ENCODE measurements at places on chromosomes 16 and 17.

DNA sequence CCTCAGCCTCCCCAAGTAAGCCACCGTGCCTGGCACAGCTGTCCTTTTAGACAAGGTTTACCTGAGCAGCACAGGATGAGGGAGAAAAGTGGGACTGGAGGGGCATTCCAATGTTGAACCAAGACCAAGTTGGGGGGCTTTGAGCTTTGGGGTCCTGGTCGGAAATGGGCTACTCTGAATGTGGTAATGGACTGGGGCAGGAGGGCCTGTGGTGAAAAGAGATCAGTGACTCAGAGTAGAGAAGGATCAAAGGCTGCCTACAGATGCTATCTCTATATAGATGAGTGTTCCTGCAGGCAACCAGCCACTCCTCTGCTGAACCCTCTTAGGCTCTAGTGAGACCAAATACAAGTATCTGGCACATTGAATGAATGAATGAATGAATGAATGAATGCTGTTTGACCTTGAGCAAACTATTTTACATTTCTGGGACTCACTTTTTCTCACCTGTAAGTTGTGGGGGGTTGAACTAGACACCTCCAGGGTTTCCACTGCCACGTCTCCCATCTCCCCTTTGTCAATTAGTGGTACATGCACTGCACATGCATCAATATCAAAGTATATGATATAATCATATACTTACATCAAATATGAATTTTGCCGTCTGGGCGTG, 26.3 kb upstream of the ETV4 start:
- no peak for DNase-seq

DNA sequence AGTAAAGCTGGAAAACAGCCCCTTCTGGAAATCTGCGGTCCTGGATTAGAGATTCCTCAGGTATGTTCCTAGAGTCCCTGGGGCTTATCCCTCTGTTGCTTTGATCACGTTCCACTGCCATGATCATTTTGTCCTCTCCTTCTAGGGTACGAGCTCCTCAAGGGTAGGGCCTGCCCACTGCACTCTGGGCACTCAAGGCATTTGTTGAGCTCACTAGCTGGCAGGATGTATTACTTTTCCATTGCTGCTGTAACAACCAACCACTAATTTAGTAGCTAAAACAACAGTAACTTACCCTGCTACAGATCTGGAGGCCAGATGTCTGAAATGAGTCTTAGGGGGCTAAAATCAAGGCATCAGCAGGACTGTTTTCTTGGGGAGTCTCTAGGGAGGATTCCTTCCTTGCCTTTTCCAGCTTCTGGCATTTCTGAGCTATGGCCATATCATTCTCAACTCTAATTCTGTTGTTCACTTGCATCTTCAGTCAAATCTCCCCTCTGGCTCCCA, 65.7 kb downstream of the ARSG start:
- no peak for DNase-seq

DNA sequence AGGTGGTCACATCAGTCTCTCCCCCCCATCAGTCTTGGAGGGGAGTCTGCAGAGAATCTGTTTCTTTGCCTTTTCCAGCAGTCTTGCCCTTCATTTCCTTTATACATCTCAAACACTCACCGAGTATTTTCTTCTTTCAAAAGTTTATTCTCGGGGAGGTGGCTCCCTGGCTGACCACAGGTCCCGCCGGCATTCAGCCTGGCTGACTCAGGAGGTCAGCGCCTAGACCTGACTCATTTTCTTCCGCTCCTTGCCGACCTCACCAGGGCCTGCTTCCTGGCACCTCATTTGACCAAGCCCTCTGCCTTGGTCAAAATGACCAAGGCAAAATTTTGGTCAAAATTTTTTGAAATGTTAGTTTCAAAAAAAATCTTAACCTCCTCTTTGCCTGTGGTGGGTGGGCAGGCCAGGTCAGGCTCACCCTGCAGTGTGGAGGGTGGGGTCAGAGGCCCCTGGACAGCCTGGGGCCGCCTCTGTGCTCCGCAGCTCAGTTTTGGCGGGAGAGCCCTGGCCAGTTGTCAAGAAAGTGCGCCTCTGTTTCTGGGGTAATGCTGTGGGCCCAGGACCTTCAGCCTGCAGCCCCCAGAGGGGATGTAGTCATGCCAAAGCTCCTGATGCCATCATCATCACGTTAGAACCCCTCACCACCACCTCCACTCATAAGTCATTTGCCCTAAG, 165.6 kb downstream of the SPECC1 start:
- no peak for DNase-seq

GRCh38 chr16:68445458-68445857, 2.9 kb downstream of the SMPD3 start:
- DNase-seq, result no peak

- no peak for DNase-seq
Observed at GRCh38 chr16:88953003-88953690, 23.9 kb downstream of the CBFA2T3 start.

- no peak for DNase-seq
Observed at GRCh38 chr17:73838815-73839214, 194.6 kb upstream of the SDK2 start.

DNA sequence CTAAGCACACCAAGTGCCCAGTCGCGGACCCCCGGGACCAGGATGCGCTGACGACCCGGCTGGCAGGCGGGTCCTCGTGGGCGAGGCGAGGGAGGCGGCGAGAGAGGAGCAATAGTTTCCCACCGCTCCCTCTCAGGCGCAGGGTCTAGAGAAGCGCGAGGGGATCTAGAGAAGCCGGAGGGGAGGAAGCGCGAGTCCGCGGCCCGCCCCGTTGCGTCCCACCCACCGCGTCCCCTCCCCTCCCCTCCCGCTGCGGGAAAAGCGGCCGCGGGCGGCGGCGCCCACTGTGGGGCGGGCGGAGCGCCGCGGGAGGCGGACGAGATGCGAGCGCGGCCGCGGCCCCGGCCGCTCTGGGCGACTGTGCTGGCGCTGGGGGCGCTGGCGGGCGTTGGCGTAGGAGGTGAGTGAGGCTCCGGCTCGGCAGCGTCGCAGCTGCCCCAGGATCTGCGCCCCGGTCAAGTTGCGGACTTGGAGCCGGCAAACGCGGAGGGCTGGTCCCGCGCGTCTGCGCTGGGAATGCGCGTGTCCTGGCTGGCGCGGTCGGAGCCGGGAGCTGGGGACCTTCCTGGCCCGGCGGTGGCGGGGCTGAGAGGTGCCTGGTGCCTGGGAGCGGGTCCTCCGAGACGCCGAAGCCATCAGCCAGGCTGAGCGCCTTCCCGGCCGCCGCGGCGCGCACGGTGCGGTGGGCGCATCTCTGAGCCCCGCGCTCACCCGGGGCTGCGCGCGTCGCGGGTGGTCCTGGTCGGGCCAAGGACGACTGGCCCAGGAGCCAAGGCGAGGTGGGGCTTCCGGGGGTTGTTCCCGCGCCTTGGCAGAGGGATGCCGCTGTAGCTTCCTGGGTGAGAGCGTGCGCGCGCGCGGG, at the start of gene ITGB3:
TSS of gene ITGB3 (plus strand) at position 287 of the 862 bp plus-strand sequence. CDS start at position 322, 35 bp downstream.
- peak; percentile 58 for DNase-seq

GRCh38 chr17:73787076-73788059, 143.1 kb upstream of the SDK2 start:
- DNase-seq, result no peak

GRCh38 chr17:322006-322780, 30.4 kb downstream of the RPH3AL start:
- no peak for DNase-seq

DNA sequence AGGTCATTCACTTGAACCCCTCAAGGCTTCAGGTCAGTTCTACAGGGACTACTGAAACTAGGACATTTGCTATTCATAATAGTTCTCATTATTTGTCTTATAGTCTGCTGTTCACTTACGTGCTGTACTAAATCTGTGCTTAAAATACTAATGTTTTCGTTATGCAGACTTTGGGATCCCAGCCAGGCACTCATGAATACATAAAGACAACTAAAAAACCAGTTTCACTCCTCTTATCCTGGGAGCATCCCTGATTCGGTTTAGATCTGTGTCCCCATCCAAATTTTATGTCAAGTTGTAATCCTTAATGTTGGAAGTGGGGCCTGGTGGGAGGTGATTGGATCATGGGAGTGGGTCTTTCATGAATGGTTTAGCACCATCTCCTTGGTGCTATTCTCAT, 1291.8 kb downstream of the CDH11 start:
- DNase-seq, result no peak

DNA sequence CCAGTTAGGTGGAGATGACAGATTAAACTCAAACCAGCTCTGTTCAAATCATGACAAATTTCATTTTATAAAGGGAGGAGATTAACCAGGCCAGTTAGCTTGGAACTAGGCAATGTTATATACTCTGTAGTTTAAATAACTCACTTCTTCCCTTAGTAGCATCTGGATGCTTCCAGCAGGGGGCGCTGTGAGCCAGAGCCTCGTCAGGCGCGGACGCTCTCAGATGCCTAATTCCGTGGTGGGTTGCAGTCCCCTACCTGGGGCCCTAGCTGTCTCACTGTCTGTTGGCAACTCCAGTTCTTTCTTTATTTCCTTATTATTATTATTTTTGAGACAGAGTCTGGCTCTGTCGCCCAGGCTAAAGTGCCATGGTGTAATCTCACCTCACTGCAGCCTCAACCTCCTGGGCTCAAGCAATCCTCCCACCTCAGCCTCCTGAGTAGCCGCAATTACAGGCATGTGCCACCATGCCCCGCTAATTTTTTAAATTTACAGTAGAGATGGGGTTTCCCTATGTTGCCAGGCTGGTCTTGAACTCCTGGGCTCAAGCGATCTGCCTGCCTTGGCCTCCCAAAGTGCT, 17.3 kb upstream of the WFDC1 start:
- peak; percentile 52 for DNase-seq

- DNase-seq, result no peak
Observed at GRCh38 chr17:62774338-62774737, 33.8 kb downstream of the MARCHF10 start.

DNA sequence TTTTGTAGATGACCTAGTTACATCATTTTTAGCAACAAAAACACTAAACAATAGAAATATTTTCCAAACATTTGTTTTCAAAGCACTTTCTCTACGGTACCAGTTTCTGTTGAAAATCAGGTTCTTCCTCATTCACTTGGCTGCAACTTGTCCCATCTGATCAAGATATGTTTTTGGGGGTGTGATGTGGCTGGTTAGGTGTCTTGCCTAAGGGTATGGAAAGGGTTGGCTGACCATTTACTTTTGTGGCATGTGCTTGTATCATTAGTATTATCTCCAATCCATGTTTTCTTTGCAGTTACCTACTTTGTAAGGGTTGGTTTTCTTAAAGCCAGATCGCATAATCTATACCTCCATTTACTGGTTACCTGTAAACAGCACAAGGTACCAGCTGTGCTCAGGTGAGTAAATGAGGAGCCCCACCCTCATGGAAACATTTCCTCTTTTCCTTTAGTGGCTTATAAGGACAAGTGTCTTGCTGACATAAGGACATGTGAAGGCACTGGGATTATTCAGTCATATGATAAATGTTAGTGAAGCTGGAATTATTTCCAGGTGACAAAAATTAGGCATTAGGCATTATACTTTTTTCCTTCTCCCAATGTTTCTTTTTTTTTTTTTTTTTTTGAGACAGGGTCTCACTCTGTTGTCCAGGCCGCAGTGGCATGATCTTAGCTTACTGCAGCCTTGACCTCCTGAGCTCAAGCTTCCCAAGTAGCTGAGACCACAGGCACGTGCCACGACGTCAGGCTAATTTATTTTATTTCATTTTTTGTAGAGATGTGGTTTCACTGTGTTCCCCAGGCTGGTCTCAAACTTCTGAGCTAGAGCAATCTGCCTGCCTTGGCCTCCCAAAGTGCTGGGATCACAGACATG, 162.0 kb downstream of the CCDC182 start:
- DNase-seq, result no peak

DNA sequence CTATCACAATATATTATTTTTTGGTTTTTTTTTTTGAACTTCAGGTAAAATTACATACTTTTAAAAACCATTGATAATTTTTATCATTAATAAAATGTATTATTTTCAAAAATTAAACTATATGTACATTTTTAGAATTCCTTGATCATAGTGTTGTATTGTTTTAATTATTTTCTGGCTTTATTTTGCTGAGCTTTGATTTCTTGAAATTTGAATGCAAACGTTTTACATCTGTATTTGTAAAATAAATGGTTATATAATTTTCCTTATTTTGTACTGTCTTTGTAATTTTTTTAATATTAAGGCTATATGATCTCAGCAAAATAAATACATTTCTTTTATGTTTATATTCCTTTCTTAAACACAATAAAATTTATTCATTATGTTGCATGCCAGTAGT, 125.6 kb downstream of the KIF2B start:
- no peak for DNase-seq

- DNase-seq, result peak; percentile 62
Observed at GRCh38 chr17:78442648-78443218, 64.3 kb downstream of the PGS1 start.

GRCh38 chr17:43745541-43745940, 13.1 kb downstream of the SOST start:
- no peak for DNase-seq

- DNase-seq, result no peak
Observed at GRCh38 chr16:69820926-69821541, 58.9 kb downstream of the WWP2 start.

GRCh38 chr17:75645889-75646637, 12.8 kb downstream of the SMIM5 start:
- peak; percentile 70 for DNase-seq

DNA sequence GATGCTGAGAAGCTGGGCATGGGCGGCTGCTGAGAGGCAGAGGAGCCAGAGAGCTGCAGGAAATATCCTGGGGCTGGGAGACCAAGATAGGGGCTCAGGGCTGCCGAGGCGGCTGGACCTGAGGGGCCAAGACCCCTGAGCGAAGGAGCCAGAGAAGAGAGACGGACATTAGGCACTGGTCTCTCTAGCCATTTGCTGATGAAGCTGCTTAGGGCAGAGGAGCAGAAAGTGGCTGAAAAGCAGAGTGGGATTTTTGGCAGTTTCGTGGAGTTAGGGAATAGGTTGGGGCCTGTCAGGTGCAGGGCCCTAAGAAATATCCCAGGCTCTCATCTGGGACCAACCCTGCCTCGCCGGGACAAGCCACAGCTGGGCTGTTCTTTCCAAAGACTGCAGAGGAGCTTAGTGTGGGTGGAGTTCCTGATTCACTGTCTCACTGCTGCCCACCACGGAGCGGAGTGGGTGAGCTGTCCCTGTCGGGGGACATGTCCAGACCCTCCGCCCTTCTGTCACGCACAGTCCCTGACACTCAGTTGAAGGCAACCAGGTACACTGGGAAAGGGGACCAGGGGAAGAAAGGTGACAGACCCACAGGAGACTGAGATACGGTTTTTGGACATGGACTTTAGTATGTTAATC, 11.3 kb upstream of the DNASE1 start:
- no peak for DNase-seq

GRCh38 chr16:78551487-78552085, 452.1 kb downstream of the WWOX start:
- no peak for DNase-seq

GRCh38 chr16:74447578-74447977, 26.3 kb upstream of the CLEC18B start:
- no peak for DNase-seq

Measured in right lung (tissue), 10 donors.